ENCODE measurements at places on chromosomes 1 and 21. TPM values are rescaled to one million over a fixed set of nuclear protein-coding genes. Genes with fewer than 3 reads are reported as not detected.

The SPRR2G gene
- total RNA-seq = not detected

The DCDC2B gene
- not detected for total RNA-seq

The C1orf174 gene
- 18.3 TPM for total RNA-seq

The SPTA1 gene
- 7.1 TPM for total RNA-seq

The C1orf141 gene
- total RNA-seq = not detected

DNA sequence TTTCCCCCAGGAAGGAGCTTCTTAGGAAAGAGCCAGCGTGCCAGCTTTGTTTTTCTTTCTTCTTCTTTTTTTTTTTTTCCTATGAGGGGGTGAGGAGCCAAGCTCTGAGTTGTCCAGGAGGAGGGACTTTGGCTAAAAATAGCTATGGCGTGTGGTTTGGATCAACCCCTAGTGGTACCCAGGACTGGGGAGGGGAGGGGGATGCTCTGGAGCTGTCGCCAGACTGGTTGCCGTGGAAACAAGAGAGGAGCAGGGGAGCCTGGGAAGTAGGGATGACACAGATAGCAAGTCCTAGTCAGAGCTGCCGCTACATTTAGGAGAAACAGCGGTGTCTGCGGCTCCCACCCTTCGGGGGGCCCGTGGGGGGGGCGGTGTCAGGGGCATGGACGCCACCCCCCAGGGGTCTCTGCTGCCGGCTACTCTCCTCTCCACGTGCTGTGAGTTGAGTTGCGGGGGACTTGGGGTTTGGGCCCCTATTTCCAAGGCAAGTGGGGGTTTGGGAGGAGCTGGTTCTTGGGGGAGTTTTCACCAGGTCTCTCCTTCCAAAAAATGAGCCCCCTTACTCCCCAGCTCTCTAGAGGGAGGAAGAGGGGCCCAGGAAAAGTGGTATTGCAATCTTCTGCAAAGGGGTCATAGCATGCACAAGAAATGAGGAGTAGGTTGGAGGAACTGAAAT lies at the start of gene KCNJ9:
KCNJ9 (plus strand) TSS at position 278 of the 676 bp plus-strand sequence. CDS start 2,493 bp downstream, outside the sequence.
- DNase-seq = no peak

- peak; percentile 27 for DNase-seq
Observed at GRCh38 chr1:212567638-212568037, 40.9 kb upstream of the ATF3 start.

- no peak for DNase-seq
Observed at GRCh38 chr1:35894656-35895055, 11.6 kb downstream of the AGO1 start.

DNA sequence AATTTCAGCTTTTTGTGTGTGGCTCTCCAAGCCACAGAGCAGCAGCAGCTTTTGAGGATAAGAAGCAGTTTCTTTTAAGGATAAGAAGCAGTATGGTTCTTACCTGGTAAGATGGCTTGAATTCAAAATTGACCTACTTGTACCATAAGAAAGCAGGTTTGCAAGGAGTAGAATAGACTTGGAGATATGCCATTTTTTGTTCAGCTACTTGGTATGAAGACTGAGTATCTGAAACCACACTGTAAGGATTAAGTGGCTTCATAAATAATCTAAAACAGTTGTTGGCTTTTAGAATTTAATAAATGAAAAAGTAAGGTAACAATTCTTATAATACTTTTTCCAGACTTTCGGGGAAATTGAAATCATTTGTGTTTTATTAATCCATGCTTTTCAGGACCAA lies 74.2 kb downstream of the ATF6 start:
- DNase-seq = no peak

- DNase-seq = peak; percentile 82
Observed at GRCh38 chr1:86380257-86380861, 15.8 kb downstream of the ODF2L start.

- DNase-seq = no peak
Observed at GRCh38 chr1:17140279-17140678, 21.0 kb upstream of the PADI2 start.

DNA sequence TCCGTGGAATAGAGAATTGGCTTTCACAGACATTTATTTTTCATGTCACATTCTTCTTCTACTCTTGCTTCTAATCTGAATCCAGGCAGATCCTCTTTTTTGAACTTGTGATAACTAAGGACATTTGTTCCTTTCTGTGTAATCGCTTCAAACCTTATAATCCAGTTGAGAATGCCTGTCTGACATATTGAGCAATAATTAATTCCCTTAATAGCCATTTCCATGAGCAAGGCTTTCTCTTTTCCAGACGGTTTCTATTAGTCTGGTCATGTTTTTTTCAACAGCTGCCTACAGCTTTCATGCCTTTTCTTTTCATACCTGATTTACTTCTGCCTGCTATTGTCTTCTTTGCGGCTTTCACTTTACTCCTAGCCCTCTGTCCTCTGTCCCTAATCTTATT lies 163.4 kb downstream of the CYYR1 start:
- DNase-seq = peak; percentile 26

DNA sequence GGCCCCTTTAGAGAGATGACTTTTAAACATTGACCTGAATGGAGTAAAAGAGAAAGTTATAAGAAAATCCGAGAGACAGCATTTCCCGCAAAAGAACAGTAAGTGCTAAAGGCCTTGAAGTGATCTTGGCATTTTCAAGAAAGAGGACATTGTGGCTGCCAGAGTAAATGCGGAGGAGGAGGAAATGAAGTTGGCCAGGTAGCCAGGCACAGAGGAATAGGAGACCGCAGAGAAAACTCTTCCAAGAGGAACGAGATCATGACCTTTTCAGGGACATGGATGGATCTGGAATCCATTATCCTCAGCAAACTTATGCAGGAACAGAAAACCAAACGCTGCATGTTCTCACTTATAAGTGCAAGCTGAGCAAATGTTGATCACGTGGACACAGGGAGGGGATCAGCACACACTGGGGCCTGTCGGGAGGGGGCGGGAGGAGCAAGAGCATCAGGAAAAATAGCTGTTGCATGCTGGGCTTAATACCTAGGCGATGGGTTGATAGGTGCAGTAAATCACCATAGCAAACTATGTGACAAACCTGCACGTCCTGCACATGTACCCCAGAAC lies 49.7 kb downstream of the EEIG2 start:
- DNase-seq = peak; percentile 75

DNA sequence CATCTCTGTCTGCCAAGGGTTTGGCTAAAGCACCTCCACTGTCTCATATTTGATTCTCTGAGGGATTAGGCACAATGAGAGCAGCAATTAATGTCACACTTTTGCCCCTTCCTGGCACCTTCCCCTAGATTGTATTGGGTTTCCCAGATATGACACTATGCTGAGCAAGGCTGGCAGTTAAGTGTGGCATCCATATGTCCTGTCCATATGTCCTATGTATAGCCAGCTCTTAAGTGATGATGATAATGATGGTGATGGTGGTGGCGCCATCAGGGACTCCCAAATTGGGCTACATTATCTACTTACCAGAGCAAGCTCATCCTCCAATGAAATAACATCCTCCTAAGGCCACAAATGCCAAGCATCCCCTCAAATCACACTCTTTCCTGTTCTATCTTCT lies 13.5 kb upstream of the LORICRIN start:
- DNase-seq = no peak

DNA sequence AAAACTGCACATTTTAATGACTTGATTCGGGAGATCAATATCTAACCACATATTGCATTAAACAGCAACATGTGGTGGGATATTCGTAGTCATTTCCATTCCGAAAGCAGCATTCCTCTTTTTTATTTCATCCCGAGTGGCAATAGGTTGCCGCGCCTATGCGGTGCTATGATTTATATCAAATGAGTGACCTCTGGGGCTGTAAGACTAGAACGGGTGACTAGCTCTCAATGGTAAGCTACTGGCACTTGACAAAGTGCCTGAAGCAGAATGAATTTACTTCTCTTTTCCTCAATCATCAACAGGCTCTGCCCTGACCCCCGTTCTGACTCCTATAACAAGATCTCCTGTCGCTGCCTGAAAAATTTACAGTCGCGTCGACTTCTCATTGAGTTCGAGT lies 162.3 kb downstream of the ZNF281 start:
- no peak for DNase-seq

DNA sequence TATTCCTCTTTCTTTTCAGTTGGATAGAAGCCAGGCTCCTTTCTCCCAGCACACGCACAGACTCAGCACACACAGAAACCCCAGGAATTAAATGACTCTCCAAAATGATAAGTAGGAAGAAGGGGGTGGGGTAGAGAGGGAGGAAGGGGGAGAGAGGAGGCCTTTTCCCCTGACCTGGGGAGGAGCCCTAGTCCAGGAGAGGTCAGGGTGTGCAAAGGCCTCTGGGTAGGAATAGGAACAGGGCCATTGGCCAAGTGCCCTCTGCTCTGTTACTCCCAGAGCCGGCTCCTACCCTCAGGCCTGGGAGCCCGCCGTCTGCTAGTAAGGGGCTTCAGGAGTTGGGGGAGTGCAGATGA lies 35.6 kb upstream of the PUM1 start:
- peak; percentile 15 for DNase-seq

DNA sequence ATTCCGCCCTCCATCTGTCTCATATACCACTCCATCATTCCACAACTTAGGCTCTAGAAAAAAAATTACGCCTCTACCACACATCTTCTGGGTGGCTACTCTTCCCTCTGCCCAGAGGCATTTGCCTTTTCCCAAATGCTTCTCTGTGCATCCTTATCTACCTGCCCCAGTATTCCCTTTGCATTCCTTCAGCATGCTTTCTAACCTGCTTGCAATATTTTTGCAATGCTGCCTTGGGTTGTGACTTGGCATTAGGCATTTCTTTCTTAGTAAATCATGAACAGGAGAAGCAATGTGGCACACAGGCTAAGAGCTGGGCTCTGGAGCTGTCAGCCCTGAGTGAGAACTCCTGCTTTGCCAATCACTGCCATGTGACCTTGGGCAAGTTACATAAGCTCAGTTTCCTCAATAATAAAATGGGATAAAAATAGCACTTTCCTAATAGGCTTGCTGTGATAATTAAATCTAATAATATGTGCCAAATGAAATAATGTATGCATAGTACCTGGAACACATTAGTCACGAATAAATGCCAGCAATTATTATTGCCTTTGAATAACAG lies 276.0 kb downstream of the ASTN1 start:
- no peak for DNase-seq

- DNase-seq = no peak
Observed at GRCh38 chr1:212760126-212760823, 31.3 kb downstream of the NSL1 start.

- DNase-seq = no peak
Observed at GRCh38 chr1:182217071-182217470, 155.6 kb upstream of the ZNF648 start.

All from tongue (tissue), 3 donors.